ENCODE measurements at places on chromosomes 2 and 18.

DNA sequence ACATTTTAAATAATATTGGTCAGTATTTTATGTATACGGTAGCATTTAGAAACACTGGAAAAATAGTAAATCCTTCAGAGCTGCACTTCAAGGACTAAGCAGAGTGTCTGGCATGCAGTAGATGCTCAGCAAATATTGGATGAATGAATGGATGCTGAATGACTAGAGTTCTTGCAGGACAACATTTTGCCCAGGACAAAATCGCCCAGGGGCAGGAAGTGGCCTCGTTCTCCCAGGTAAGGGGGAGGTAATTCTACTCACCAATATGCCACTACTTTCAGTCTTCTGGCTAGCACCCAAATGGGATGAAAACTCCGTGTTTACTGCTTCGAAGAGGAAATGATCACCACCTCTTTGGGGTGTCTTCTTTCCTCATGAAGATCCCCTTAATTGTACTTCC, 4.0 kb upstream of the DGUOK start:
- no peak for DNase-seq

- DNase-seq: no peak
These were observed 77.3 kb upstream of the SMAD7 start for GRCh38 chr18:49028091-49028490.

- DNase-seq: no peak
These were observed 193.4 kb upstream of the MYT1L start for GRCh38 chr2:2524348-2524941.

- no peak for DNase-seq
These were observed 129.7 kb upstream of the MGAT5 start for GRCh38 chr2:134124047-134124753.

DNA sequence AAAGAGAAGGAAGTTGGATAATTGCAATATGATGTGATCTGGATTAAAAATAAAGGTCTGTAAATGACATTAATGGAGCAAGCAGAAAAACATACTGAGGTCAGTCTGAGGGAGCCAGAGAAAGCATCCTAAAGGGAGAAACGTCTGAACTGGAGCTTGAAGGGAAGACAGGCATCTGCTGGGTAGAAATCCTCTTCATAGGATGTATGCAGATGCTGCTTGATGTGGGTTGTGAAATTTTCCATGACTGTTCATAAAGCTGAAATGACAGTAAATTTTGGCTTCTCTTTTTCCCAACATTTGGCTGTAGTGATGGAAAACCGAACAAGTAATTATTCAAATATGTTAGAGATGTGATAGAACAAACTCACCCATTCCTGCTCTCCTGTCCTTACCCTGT, 287.6 kb downstream of the CAMKMT start:
- DNase-seq: no peak

DNA sequence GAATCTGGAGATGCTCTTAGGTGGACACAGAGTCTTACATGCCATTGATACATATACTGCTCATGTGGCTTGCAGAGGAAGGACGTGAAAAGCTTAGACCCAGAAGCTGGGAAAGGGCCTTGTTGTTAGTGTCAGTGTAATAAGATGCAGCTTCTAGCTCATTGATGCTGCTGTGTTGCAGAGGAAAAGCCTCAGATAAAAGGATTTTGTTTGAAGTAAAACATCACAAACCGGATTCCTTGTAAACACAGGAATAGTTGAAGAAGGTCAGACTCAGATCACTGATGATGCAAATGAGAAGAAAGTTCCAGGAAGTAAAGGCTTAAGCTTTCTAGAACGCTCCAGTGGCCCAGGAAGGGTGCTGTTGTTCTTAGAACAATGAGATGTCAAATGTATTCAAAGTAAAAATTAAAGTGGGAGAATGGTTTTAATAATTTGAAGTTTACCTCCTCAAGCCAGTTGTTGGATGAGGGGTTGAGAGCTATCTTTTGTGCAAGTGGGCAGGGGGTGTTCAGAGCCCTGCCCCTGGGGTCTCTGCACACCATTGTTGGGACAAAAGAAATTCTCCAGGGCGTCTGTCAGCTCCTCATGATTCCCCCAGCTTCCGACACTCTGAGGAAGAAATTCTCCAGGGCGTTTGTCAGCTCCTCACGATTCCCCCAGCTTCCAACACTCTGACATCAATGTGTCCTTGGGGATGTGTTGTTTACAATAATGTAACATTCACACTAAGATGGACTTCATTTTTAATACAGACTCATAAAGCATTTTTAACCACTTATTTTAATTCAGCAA, 61.3 kb upstream of the CHMP1B start:
- no peak for DNase-seq

GRCh38 chr2:219000569-219000960, 7.3 kb upstream of the CRYBA2 start:
- no peak for DNase-seq

DNA sequence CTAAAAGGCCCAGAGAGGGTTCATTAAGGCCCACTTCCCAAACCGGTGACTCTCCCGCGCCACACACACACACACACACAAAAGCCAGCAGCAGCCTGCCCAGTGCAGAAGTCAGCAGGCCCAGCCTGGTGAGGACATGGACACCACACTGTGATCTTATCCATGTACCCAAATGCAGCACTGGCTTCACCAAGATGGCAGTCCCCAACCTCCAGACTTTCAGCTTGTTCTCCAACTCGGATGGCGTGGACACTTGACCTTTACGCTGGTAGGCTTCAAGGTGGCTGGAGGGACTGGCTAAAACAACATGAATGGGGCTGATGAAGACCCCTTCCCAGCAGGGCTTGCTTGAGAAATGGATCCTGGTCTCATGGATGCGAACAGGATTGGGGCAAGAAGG, 50.4 kb downstream of the TNS1 start:
- DNase-seq: no peak

- no peak for DNase-seq
These were observed 20.6 kb downstream of the MPPE1 start for GRCh38 chr18:11887328-11888128.

DNA sequence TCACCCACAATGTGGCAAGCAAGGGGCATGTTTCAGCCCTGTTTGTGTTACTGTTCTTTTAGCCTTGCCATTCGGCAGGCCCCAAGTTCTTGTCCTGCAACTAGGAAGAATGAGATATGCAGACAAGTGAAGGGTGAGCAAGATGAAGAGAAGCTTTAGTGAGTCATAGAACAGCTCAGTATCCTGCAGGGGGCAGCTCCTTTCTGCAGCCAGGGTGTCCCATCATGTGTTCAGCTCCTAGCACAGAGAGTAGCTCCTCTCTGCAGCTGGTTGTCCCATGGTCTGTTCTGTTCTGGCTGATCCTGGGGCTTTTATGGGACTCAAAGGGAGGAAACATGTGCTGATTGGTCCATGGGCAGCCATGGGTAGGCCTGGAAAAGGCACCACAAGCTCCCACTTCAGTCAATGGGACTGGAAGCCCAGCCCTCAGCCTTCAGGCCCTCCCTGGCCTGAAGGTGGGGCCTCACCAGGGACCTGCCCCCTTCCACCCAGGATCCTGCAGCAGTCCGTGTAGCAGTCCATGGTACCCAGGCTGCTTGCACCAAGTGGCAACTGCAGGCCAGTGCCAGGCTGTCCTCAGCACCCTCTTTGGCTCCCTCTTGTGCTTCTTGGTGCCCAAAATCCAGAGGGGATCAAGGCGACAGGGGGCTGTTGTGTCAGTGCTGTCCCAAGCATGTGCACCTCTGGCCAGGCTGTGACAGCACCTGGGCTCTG, 326.4 kb downstream of the NR4A2 start:
- no peak for DNase-seq

GRCh38 chr18:13308369-13308768, 89.8 kb downstream of the LDLRAD4 start:
- DNase-seq: no peak

GRCh38 chr2:9168821-9169221, 37.8 kb upstream of the ASAP2 start:
- DNase-seq: peak; percentile 42

DNA sequence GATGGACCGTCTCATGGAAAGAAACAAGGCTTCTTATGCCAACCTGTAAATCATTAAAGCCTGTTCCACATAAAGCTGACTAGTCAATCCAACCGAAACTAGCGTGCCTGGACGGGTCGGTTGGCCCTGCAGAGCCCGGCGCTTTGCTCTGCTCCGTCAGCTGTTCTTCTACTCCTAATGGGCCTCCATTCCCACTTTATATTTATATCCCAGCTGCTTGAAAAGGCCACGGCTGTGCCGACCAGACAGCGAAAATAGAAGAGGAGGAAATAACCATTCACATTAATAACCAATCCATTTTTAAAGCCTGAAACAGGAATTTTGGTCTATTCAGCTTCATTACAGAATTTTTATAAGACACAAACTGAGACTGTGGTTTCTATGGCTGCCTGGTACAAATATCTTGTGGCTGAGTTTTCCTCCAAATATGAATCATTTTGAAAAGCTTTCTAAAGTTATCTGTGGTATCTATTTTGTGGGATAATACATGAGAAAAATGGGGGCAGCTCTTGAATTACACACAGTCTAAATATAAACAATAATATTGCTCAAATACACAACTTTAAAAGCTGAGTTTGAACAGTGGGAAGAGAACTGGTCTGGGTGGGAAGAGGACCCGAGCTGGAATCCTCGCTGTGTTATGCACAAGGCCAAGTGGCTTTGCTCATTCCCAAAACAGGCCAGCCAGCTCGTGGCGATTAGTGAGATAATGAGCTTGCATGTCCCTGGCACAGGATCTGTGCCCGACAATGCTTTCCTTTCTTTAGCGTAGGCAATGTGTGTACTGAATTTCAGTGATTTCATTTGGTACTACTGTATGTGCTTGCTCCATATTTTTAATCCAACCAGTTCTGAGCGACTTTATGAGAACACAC, 10.5 kb upstream of the FAM124B start:
- peak; percentile 32 for DNase-seq

DNA sequence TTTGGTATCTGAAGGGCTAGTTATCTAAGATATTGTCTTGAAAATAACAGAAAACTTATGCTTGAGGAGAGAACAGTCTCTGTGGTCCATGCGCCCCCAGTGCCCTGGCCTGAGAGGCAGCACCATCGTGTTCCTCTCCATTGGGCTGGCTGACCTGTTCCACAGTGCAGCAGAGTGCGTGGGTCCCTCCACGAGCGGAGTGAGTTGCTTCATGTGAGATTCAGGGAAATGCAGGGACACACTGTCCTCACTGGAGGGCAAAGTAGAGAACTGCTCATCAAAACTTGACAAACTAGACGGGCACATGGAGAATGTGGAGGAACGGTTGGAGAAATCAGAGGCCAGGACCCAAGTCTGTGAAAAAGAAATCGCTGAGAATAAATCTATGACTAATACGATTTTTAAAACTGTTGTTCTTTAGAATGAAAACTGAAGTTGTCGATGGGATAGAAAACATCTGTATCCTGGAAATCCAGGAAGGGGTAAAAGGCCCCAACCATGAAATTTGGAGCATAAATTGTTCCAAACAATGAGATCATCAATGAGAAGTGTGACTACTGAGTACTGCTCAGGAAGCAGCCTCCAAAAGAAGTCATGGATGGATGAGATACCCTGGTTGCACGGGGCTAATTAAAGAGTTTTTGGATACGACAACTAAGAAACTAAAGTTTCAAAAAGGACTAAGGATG, 58.1 kb downstream of the REV1 start:
- DNase-seq: no peak

Data from astrocyte of the spinal cord (primary cell).